ENCODE measurements at places on chromosomes 4 and X. TPM values are rescaled to one million over a fixed set of nuclear protein-coding genes. Genes with fewer than 3 reads are reported as not detected.

DNA sequence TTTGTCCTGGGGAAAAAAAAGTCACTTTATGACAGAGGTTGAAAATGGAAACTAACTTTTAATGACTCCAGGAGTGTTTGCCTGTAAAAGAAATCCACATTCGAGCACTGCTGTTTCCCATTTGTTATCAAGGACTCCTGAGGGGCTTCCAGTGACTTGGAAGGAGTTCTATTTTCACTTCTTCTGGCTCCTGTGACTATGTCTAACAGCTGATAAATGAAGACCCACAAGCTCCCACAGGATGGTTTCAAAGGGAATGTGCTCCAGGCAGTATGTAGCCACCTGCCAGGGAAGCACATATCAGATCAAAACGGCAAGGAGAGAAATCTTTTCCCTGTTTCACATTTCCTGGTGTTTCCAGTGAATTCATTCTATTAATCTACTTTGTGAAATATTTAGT lies 159.8 kb upstream of the FAM241A start:
- H3K36me3 ChIP-seq: no peaks in the 10 kb centered on the region
- H3K27me3 ChIP-seq: no peaks in the 10 kb centered on the region
- no peak for DNase-seq
- H3K4me3 ChIP-seq: no peak overlapping the region

DNA sequence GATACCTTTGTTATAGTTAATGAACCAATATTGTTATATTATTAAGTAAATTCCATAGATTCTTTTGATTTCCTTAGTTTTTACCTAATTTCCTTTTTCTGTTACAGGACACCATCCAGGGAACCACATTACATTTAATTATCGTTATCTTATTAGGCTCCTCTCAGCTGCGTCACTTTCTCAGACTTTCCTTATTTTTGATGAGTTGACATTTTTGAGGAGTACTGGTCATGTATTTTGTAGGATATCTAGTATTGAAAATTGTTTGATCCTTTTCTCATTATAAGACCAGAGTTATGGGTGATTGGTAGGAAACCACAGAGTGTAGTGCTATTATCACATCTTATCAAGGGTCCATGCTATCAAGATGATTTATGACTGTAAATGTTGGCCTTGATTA lies 319.7 kb downstream of the NKX6-1 start:
- DNase-seq: no peak
- no peak overlapping the region for H3K27ac ChIP-seq
- H3K36me3 ChIP-seq: no peaks in the 10 kb centered on the region
- H3K4me1 ChIP-seq: no peaks in the 10 kb centered on the region

DNA sequence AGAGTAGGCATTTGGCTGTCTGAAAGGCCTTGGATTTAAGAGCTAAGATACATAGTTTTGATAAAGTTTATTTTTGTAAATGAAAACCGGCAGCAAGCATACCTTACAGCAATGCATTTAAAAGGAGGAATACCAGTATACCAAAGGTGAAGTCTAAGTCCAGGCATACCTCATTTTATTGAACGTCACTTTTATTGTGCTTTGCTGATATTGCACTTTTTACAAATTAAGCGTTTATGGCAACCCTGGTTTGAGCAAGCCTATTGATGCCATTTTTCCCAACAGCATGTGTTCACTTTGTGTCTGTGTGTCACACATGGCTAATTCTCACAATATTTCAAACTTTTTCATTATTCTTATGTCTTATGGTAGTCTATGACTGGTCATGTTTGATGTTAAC lies 8.4 kb upstream of the SLC6A14 start:
- H3K27ac ChIP-seq: no peak overlapping the region
- H3K4me3 ChIP-seq: no peak overlapping the region
- no peaks in the 10 kb centered on the region for H3K4me1 ChIP-seq
- no peaks in the 10 kb centered on the region for H3K36me3 ChIP-seq
- no peak for DNase-seq

DNA sequence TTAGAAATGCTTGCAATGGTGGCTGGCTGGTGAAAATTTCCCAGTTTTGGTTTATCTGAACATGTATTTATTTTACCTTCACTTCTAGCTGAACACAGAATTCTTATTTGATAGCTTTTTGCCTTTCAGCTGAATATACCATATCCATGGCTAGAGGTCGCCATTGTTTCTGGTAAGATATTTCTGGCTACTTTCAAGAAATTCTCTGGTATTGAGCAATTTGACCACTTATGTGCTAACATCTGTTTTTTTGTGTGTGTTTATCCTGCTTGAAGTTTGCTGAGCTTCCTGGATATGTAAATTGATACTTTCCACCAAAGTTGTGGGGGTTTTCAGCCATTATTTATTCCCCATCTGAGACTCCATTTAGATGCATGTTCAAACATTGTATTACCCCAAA lies 75.4 kb downstream of the FBXW7 start:
- no peak overlapping the region for H3K4me3 ChIP-seq
- no peaks in the 10 kb centered on the region for H3K27me3 ChIP-seq
- peaks cover 27% of the 10 kb centered on the region for H3K4me1 ChIP-seq
- no peak overlapping the region for H3K27ac ChIP-seq

DNA sequence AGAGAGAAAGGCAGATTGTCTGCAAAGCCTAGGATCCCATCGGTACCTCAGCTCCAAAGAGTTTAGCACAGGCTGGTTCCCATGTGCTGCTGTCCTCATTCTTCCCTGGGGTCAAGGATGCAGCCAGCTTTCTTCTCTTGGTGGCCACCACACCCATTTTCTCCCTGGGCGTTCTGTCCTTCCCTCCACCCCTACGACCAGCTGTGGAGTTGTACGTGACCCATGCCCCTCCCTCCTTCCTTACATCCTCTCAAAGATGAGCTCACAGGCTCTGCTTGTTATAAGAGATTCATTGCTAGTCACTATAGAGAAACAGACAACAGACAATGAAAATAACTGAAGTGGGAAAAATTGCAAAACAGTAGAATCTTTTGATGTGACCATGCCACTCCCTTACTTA lies 74.0 kb upstream of the KLF3 start:
- H3K4me1 ChIP-seq: no peaks in the 10 kb centered on the region
- DNase-seq: no peak
- H3K36me3 ChIP-seq: no peaks in the 10 kb centered on the region
- no peaks in the 10 kb centered on the region for H3K27me3 ChIP-seq
- no peak overlapping the region for H3K4me3 ChIP-seq

DNA sequence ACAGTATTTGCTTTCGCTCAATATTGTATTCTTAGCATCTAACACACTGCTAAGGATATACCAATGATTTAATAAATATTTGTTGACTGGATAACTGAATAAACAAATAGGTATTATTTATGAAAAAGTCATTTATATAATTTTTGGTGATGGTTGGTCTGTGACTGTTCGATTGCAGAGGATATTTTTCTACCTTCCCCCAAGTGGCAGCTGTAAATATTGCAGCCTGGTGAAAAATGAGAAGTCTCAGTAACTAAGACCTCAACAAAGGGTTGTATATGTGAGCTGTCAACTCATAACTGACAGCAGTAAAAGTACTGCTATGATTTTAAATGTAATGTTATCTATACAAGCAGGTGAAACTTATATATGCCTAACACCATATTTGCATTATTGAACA lies 36.0 kb downstream of the HTR2C start:
- H3K4me1 ChIP-seq: no peaks in the 10 kb centered on the region
- no peak overlapping the region for H3K4me3 ChIP-seq
- DNase-seq: peak; percentile 11
- H3K36me3 ChIP-seq: no peaks in the 10 kb centered on the region
- no peak overlapping the region for H3K27ac ChIP-seq

- no peak overlapping the region for H3K27ac ChIP-seq
- DNase-seq: no peak
- H3K4me3 ChIP-seq: no peak overlapping the region
- no peaks in the 10 kb centered on the region for H3K27me3 ChIP-seq
- no peaks in the 10 kb centered on the region for H3K36me3 ChIP-seq
- H3K4me1 ChIP-seq: peaks cover 13% of the 10 kb centered on the region
Measured at GRCh38 chr4:95293014-95293413, 255.8 kb downstream of the UNC5C start.

DNA sequence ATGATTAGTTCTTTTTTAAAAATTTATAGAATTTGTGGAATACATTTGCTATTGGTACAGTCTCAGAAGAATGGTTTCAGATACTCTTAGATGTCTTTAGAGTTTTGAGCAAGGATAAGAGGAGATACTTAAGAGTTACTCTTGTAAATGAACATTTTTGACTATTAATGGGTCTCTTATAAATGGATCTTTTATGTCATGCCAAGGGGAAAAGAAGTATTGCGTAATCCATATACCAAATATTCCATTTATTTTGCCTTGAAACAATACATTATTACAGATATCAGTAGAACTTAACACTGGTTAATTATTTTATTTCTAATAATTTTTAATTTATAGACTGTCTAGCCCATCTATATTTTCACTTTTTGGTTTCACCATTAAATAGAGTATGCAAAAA lies 17.2 kb upstream of the DCAF4L1 start:
- H3K4me3 ChIP-seq: no peak overlapping the region
- H3K4me1 ChIP-seq: no peaks in the 10 kb centered on the region
- H3K27me3 ChIP-seq: no peaks in the 10 kb centered on the region
- no peak overlapping the region for H3K27ac ChIP-seq

DNA sequence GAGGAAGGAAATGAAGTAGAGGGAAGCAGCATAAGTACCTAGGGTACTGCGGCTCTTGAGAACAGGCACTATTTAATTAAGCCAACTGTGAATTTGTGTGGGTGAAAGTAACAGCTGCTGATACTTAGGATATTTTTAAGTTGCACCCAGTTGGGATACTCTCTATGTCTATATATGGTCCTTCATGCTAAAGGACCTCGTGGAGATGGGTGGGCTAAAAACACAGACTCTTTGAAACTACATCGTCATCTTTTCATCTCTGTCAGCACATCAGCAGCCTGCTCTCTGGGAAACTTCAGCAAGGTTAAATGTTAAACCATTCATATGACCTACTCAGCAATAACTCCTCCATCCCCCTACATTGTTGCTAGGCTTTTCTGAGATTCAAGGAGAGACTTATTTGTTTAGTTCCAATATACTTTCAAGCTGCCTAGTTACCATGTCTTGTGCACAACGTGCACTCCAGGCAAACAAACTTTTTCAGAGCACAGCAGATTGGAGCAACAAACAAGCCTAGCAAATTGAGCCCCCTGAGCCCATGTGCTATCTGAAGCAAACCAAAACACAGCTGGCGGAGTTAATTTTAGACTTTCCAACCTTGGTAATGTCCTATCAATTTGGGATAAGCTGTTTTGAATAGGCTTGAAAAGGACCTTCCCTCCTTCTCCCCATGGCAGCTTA lies 6.2 kb upstream of the MOB1B start:
- H3K4me3 ChIP-seq: no peak overlapping the region
- no peaks in the 10 kb centered on the region for H3K4me1 ChIP-seq
- H3K27ac ChIP-seq: no peak overlapping the region
- no peaks in the 10 kb centered on the region for H3K36me3 ChIP-seq
- no peaks in the 10 kb centered on the region for H3K27me3 ChIP-seq
- no peak for DNase-seq

GRCh38 chrX:135403374-135403773 lies 18.4 kb upstream of the SMIM10L2A start:
- no peak overlapping the region for H3K4me3 ChIP-seq
- H3K27ac ChIP-seq: no peak overlapping the region
- no peaks in the 10 kb centered on the region for H3K27me3 ChIP-seq
- no peaks in the 10 kb centered on the region for H3K36me3 ChIP-seq

DNA sequence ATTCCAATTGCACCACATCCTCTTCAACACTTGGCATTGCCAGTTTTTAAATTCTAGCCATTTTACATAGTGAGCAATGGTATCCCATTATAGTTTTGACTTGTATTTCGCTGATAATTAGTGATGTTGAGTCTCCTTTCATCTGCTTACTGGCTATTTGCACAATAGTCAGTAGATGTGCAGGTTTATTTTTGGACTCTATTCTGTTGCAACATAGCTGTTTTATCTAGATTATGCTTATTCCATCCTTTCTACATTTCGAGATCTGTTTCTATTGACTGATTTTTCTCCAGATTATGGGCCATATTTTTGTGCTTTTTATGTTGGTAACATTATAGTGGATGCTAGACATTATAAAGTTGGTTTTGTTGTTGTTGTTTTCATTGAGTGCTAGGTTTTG lies 106.1 kb downstream of the WWC2 start:
- no peaks in the 10 kb centered on the region for H3K27me3 ChIP-seq
- no peak overlapping the region for H3K4me3 ChIP-seq
- no peak overlapping the region for H3K27ac ChIP-seq
- no peak for DNase-seq
- no peaks in the 10 kb centered on the region for H3K4me1 ChIP-seq

DNA sequence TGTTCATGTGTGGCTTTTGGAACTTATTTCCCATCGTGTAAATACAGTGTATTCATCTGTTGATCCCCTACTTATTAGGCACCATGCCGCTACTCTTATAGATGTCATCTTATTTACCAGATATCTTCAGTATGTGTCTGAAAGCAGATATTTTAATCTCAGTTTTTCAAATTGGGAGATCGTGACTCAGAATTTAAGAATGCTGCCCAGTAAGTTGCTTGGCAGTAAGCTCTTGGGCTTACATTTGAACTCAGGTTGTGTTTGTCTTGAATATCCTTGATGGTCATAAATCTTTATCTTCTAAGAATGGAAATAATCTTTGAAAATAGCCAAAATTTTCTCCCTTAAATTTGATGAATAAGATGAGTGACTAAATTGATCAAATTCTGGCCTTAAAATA lies 45.9 kb upstream of the RPA4 start:
- no peaks in the 10 kb centered on the region for H3K36me3 ChIP-seq
- H3K4me1 ChIP-seq: peaks cover 9% of the 10 kb centered on the region
- H3K4me3 ChIP-seq: no peak overlapping the region
- H3K27ac ChIP-seq: no peak overlapping the region

- no peaks in the 10 kb centered on the region for H3K36me3 ChIP-seq
- H3K4me3 ChIP-seq: no peak overlapping the region
- no peaks in the 10 kb centered on the region for H3K4me1 ChIP-seq
- DNase-seq: no peak
- no peaks in the 10 kb centered on the region for H3K27me3 ChIP-seq
- H3K27ac ChIP-seq: no peak overlapping the region
Measured at GRCh38 chr4:120672558-120673147, 249.9 kb downstream of the PRDM5 start.

- H3K4me1 ChIP-seq: peaks cover 11% of the 10 kb centered on the region
- H3K4me3 ChIP-seq: peak overlapping the region; percentile 59
- peak; percentile 53 for DNase-seq
- peak overlapping the region; percentile 93 for H3K27ac ChIP-seq
- no peaks in the 10 kb centered on the region for H3K27me3 ChIP-seq
- H3K36me3 ChIP-seq: no peaks in the 10 kb centered on the region
Measured at GRCh38 chrX:40174854-40175510, 77.2 kb upstream of the BCOR start.

- H3K27ac ChIP-seq: no peak overlapping the region
- H3K4me3 ChIP-seq: no peak overlapping the region
- H3K27me3 ChIP-seq: no peaks in the 10 kb centered on the region
- peaks cover 10% of the 10 kb centered on the region for H3K4me1 ChIP-seq
Measured at GRCh38 chr4:95249426-95250021, 299.2 kb downstream of the UNC5C start.

ANAPC4 gene
- total RNA-seq: 24.9 TPM

TEX13B gene
- total RNA-seq: not detected

GYPA gene
- not detected for total RNA-seq

MAGEB17 gene
- not detected for total RNA-seq

SLITRK4 gene
- not detected for total RNA-seq

GASK1B gene
- 42.5 TPM for total RNA-seq

MAGEA2 gene
- total RNA-seq: not detected
